ENCODE measurements at places on chromosomes 16 and 17.

- no peak for DNase-seq
Measured at GRCh38 chr17:1375615-1376014, 24.4 kb downstream of the YWHAE start.

- peak; percentile 75 for DNase-seq
Measured at GRCh38 chr16:77531752-77532151, 96.9 kb upstream of the ADAMTS18 start.

DNA sequence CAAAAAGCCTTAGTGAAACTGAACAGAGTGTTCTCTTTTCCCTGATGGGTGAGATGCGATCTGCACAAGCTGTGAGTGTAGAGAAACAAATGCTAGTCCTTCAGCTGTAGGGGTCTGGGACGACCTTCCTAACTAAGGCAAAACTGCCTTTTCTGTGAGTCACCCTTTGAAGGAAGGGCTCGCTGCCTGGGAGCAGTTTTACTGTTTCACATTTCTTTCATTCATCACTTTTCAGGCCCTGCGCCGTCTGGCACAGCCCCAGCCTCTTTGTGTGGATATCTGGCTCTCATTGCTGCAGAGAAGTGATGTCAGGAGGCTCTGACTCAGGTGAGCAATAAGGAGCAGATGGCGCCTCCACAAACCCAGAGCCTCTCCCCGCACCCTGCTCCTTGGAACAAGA is 57.4 kb downstream of the HS3ST3A1 start:
- DNase-seq = peak; percentile 97

GRCh38 chr17:81511804-81512561 is 616 bp downstream of the ACTG1 start:
- DNase-seq = no peak

DNA sequence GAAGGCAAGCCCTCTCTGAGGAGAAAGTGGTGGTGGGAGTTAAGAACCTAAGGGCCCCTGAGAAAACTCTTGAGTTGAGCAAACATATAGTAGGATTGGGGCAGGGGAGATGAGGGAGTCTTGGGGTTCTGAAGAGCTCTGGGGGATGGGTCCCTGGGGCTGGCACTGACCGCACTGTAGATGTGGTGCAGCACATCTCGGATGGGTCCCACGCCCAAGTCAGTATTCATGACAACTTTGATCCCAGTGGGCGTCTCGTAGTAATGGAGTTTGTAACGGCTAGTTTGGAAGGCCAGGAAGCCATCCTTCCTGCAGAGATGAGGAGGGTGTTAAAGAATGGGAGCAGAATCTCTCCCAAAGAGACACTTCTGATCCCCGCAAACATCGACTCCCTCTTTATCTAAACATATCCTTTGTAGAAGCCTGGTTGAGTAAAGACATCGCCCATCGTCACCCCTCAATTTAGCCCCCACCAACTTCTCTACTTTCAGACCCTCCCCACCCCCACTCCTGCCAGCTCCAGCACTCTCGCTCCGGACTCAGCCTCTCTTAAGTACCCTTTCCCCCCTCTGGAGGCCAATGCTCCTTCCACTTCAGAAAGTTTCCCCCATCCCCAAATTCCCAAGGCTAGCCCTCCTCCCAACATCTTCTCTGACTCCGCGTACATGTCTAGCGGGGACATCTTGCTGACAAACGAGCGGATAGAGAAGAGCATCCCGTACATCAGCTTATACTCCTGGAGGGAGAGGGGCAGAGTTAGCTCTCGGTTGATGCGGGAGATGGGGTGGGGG is 710 bp downstream of the TRAPPC1 start:
- no peak for DNase-seq

GRCh38 chr16:16017812-16018211 is 68.4 kb downstream of the ABCC1 start:
- DNase-seq = no peak

DNA sequence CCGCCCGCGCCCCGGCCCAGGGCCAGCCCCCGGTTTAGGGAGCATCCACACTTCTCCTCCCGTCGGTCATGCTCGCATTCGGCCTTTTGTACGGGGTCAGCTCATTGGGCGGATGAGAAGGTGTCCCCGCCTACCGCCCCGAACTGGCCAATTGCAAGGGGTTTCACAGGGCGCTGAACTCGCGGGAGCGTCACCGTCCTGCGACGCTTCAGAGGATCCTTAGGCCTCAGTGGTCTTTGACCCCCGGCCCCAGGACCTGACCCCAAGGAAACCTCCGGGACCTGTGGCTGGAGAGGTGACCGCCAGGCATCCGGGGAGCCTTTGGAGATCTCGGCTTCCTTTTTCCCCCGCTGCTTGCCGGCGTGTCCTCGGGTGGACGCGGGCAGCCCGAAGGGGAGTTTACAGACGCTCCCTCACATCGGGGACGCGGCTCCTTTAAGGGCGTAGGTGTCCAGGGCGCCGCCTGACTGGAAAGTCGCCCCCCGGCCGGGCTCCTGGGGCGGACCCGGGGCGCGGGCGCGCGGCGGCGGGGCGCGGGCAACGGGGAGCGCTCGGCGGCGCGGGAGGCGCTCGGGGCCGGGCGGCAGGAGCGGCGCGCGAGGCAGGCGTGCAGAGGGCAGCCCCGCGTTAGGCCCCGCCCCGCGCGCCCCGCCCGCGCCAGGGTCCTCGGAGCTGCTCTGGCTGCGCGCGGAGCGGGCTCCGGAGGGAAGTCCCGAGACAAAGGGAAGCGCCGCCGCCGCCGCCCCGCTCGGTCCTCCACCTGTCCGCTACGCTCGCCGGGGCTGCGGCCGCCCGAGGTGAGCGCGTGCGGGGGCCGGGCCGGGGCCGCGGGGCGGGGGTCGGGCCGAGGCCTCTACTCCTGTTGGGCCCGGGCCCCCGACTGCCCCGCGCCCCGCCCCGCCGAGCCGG is at the start of gene UBE2I:
TSS of gene UBE2I (plus strand) at position 660 of the 909 bp plus-strand sequence. CDS start 4,395 bp downstream, outside the sequence.
- DNase-seq = peak; percentile 98

GRCh38 chr16:55515111-55515510 is 6.2 kb downstream of the LPCAT2 start:
- peak; percentile 62 for DNase-seq

GRCh38 chr16:82900559-82900958 is 273.8 kb downstream of the CDH13 start:
- DNase-seq = no peak

GRCh38 chr17:78559749-78560368 is 17.3 kb downstream of the DNAH17 start:
- DNase-seq = no peak

- no peak for DNase-seq
Measured at GRCh38 chr17:59634632-59635541, 15.2 kb downstream of the CLTC start.

GRCh38 chr16:69310653-69311532 is at the start of gene VPS4A:
Gene VPS4A, plus strand, starts transcription at chr16:69311350. Its CDS starts 162 bp downstream, at chr16:69311512.
- DNase-seq = peak; percentile 93

- DNase-seq = peak; percentile 18
Measured at GRCh38 chr16:75296606-75297005, 45.2 kb upstream of the BCAR1 start.

- DNase-seq = no peak
Measured at GRCh38 chr17:75241996-75242460, 19.4 kb downstream of the GGA3 start.

DNA sequence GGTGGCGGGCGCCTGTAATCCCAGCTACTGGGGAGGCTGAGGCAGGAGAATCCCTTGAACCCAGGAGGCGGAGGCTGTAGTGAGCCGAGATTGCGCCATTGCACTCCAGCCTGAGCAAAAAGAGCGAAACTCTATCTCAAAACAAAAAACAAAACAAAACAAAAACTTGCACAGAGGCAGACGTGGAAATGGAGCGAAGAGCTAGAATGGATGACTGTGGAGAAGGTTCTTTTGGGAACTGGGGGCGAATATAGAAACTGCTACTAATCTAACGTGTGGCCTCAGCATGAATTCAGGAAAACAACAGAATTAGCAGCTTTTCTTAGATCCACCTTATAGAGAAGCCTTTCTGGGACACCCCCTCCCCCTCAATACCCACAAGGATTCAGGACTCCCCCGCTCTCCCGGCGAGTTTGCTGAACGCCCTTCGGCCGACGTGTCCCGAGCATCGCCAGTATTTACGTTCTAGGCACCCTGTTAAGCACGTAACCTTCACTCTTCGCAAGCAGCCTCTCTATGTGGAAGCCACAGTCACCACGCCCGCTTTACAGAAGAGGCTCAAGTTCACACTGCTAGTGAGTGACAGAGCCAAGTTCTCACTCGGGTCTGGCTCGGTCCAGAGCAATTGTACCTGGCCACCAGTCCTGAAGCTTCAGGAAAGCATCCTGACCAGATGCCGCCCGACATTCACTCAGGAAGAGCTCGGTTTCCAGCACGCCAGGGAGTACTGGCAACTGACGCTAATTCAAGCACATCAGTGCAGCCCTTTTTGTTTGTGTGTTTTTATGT is 13.3 kb upstream of the ABR start:
- no peak for DNase-seq

All from brain microvascular endothelial cell (primary cell).